ELR (cell line): ENCODE measurements at places on chromosomes 3 and 15.
A peak's percentile ranks its signal among the peaks of the same experiment; 100 is the strongest.

DNA sequence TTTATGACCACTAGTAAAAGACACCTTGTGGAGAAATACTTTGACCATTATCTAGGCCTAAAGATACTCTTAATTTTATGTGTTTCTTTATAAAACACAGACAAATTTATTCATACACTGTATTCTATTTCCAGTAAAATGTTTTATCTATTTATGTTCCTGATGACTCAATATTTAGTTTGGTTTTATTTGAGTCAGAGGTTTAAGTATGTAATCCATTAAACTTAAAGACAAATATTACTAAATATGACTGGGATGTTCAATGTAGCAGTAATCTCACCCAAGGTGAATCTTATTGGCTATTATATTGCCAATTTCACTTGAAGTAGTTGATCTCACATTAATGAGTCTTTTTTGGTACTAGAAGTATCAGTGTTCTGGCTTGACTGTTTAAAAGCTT is 799.7 kb downstream of the CADM2 start:
- no peak for DNase-seq

GRCh38 chr3:171747223-171747920 is 62.9 kb downstream of the PLD1 start:
- DNase-seq: no peak

DNA sequence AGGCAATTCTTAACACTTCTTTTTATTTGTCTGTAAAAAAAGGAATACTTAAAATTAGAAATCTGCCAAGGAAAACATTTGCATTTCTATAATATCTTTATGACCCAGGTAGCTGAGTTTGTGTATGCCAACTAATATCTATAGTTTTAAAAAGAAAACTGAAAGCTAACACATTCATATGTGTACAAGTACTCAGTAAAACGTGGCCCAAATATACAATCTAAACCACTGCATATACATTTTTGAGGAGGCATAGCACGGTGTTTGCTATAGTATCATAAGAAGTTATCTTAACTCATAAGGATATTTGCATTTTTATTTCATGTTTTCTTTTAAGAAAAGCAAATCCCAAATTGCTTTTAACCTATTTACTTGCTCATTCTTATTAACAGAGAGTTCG is 172.7 kb downstream of the ZBTB20 start:
- DNase-seq: no peak

DNA sequence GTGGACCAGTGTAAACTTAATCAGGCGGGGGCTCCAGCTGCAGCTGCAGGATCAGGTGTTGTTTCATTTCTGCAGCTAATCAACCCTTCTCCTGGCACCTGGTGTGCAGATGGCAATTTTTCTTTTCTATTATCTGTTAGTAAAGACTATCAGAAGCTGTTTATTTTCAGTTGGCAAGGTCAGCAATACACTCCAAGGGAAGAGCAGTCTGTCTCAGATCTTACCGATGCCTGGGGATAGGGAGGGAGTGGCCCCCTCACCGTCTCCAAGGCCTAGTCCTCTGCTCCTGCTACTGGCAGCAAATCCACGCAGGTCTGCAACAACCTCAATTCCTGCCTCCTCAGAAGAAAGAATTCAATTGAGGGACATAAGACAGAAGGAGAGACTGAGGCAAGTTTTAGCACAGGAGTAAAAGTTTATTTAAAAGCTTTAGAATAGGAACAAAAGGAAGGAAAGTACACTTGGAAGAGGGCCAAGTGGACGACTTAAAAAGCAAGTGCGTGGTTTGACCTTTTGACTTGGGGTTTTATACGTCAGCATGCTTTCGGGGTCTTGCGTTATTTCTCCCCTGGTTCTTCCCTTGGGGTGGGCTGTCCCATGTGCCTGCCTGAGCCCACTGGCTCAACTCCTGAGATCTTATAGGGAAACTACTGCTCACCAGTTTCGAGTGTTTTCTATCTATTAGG is 9.2 kb downstream of the CCRL2 start:
- DNase-seq: no peak

GRCh38 chr3:58325525-58325992 is 7.1 kb upstream of the PXK start:
- peak; percentile 17 for DNase-seq

- DNase-seq: no peak
These were observed 1222.1 kb downstream of the OTOL1 start for GRCh38 chr3:162718697-162719096.

GRCh38 chr15:47292638-47293190 is 424.6 kb upstream of the SEMA6D start:
- no peak for DNase-seq

DNA sequence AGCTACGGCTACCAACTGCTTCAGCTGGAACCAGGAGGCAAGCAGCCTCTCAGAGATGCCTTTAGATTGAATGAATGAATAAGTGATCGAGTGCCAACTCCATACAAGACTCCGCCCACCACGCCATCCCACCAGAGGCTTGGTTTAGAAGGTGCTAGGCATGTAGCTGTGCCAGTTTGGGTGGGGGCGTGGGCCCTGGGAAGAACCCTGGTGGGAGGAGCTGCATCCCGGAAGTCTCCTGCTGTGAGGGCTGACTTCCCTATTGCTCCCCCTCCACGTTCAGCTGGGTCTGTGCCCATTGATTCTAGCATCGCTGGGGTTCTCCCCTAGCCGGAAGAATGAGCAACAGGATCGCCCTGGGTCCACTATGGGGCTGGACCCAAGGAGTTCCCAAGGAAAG is 20.9 kb downstream of the LINGO1 start:
- DNase-seq: no peak

DNA sequence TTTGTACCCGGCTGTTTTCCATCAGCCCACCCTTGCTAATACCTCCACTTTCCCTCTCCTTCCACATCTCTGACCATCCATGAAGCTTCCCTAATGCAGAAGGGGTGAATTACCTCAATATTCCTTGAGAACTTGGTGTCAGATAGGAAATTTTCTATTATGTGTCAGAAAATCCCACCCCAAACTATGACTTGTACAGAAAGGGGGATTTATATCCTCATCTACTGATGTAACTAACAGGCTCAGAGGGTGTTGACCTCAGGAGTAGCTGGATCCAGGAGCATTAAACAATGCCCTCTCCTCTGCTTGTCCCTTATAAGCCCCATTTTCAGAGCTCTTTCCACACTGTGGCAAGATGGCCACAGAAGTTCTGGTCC is 242.8 kb upstream of the TLE3 start:
- DNase-seq: no peak

DNA sequence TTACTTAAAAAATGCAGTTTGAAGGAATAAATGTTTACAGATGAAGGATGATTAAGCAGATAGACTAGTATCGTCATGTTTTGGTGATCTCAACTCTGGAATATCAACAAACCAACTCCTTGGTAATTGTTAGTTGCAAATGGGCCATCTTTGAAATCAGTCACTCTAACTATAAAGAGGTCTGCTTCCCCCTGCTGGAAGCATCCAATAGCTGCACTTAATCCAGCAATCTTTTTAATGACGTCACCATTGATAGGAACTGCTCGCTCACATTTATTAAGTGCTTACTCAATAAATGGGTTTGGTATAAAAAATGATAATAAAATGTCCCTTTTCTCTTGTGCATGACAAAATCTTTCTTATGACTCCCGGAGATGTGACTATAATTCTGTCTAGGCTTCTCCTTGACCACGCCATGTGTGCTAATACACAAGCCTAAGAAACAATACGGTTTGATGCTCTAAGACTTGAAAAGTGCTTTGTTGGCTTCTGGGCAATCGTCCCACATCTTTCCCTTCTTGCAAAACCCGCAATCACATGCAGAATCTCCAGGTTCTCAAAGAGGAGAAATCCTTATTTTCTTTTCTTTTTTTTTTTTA is 227.6 kb upstream of the POU1F1 start:
- peak; percentile 89 for DNase-seq
